Activated CD8-positive, alpha-beta memory T cell treated with anti-CD3 and anti-CD28 coated beads, Interleukin-2, amount 10 ng/mL, durations not matched to agents 7 days and 5 days (primary cell): ENCODE measurements at places on chromosomes 13 and 19. TPM values are rescaled to one million over a fixed set of nuclear protein-coding genes. Genes with fewer than 3 reads are reported as not detected.
A peak's percentile ranks its signal among the peaks of the same experiment; 100 is the strongest.

GRCh38 chr19:42424345-42424707, 2.9 kb downstream of the LIPE start:
- no peak for DNase-seq

DNA sequence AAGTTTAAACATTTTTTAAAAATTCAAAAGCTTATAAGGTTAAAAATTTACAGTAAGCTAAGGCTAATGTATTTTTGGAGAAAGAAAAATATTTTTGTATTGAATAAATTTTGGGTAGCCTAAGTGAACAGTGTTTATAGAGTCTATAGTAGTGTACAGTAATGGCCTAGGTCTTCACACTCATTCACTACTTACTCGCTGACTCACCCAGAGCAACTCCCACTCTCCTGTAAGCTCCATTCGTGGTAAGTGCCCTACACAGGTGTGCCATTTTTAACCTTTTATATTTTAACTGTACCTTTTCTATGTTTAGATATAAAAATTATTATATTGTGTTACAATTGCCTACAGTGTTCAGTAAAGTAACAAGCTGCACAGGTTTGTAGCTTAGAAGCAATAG, 96.6 kb upstream of the FREM2 start:
- DNase-seq, result no peak

GRCh38 chr13:21235174-21235573, 58.7 kb downstream of the MRPL57 start:
- no peak for DNase-seq

- no peak for DNase-seq
Observed at GRCh38 chr13:66262330-66262729, 967.8 kb downstream of the PCDH9 start.

- DNase-seq, result no peak
Observed at GRCh38 chr13:97979556-97979955, 26.1 kb downstream of the IPO5 start.

- DNase-seq, result no peak
Observed at GRCh38 chr19:38908911-38909310, 3.1 kb downstream of the CCER2 start.

DNA sequence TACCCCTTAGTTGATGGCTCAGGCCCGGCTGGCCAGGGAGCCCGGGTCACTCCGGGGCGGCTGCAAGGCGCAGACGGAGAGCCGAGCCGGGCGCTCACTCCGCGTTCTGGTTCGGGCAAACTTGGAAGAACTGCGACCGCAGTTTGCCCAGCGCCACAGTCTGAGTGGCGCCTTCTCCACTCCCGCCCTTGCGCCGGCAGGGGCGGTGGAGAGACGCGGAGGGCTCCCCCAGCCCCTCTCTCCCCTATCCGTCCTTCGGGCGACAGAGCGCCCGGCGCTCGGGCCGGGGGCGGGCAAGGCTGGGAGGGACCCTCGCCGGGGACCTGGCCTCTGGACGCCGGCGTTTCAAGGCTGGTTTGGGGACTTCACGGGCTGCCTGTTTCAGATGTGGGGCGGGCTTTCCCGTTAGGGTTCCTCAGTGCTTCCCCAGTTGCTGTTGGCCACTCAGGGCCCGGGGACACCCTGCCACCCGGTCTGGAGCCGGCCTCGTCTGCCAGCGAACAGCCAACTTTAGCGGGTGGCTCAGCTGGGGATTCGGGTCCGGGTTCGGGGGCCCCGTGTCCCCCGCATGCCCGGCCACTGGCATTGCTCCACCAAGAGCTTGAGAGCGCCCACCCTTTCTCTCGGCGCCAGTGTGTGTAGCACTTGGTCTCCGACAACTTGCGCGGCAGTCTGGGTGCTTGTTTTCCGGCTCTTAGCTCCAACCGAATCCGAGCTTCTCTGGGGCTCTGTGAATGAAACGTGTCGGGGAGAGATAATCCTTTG, 1.5 kb downstream of the GPC6 start:
- DNase-seq, result no peak

- no peak for DNase-seq
Observed at GRCh38 chr13:49858178-49858856, 65.8 kb upstream of the KPNA3 start.

GRCh38 chr19:51166846-51167490, 24.9 kb downstream of the SIGLEC7 start:
- peak; percentile 91 for DNase-seq

DNA sequence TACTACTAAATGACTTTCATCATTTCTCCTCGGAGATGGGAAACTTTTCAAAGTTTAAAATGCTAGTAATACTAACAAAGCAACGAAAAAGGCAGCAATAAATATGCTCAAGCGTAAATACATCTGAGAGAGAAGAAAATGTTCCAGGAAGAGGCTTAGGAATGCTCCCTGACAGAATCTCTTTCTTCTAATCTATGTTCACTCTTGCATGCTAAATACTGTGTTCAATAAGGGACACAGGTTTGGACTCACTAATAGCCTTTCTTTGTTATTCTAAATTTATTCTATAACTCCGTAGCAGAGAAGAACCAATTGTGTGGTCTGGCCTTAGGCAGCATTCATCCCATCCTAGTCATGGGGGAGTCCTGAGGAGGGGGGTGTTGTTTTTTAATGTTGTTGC, 823.0 kb downstream of the PCDH9 start:
- no peak for DNase-seq

GRCh38 chr13:46536341-46536740, 16.6 kb upstream of the LRCH1 start:
- no peak for DNase-seq

DNA sequence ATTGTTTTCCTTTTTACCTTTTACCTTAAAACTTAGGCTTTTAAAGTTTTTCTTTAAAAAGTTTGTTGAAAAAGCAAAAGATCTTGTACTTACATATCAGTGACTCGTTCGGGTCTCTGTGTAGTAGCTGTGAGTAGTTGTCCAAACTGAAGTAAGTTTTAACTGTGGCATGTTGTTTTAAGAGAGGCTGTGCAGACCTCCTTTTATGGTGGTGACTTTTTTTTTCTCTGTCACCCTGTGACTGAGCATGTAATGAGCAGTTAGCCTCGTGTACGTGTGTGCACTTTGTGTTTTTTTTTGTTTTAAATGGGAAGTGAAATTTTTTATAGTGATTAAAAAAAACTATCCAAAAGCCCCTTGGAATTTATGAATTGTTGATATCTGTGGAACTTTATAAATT, at the start of gene GPR183:
TSS of gene GPR183 (minus strand) at position 153 of the 400 bp plus-strand sequence. CDS start 11,254 bp downstream, outside the sequence.
- no peak for DNase-seq

DNA sequence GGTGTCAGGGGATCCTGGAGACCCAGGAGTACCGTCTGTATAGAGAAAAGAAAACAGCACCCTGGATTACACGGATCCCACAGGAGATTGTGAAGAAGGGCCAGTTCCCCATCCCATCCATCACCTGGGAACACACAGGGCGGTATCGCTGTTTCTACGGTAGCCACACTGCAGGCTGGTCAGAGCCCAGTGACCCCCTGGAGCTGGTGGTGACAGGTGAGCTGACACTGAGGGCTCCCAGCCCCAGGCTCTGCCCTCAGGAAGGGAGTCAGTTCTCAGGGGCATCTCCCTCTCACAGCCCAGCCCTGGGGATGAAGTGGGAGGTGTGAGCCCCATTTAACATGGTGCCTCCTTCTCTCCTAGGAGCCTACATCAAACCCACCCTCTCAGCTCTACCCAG, 1.3 kb downstream of the LILRA1 start:
- DNase-seq, result no peak

DNA sequence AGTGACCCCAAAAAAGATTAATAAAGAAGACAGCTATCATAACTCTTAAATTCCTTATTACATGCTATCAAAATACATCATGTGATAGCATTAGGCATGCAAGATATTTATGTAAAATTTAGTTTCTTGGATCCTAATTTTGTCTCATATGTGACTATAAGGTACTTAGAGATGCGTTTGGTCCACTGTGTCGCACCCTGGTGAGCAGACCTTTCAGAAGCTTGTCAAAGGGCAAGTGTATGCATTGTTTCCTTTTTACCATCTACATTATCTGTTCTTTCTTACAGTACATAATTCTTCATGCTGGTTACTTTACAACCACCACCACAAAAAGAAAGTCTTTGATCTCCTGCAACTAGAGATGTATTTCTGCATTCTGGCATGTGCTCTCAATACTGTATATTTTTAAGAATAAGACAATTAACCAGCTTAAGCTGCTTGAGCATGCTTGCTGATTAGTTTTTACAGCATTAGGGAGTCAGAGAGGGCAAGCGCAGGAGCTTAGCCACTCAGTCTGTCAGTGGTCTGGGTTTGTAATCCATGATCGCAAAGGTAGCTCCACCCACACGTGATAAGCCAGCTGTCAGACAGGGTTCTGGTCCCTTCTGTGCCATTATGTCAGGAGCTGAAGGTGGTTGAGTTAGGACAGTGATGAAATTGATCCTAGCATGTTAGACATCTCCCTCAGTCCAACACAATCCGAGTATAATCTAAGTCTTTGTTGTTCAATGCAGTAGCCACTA, 500.9 kb downstream of the MYO16 start:
- DNase-seq, result no peak

DNA sequence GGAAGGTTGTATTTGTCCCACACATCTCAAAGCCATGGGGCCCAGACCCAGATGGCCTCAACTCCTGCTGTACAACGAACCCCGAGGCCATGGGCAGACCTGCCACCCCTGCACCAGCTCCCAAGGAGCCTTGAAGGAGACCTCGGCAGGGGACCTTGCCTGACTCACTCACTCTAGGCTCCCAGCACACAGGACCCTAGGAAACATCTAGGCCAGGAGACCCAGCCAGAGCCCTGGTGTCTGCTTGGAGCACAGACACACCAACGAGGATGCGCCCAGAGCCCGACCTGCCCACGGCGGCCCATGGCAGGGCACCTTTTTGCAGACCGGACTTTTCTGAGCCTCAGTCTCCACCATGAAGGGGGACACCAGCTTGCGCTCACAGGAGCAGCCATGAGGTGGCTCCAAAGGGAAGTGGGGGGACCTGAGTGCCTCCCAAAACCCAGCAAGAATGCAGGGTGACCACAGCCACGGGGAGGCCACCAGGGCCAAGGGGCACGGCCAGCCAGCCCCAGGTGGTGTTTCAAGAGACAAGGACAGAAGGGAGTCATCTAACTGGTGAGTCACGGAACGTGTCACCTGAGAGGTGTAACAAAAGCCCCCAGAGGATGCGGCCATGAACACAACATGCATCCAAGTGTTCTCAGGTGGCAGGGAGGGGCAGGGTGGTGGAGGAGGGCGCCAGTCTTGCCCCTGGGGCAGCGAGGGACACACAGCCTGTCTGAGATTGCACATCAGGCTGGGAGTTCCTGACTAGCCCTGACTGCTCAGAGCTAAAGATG, 4.9 kb upstream of the CERS1 start:
- DNase-seq, result no peak

The TEX26 gene
- not detected for total RNA-seq

The FGF22 gene
- not detected for total RNA-seq

The COX7A1 gene
- not detected for total RNA-seq

The IGFL1 gene
- not detected for total RNA-seq

The KLK15 gene
- not detected for total RNA-seq

The KLHL1 gene
- not detected for total RNA-seq

The ALDH16A1 gene
- 37.2 TPM for total RNA-seq

The RETN gene
- not detected for total RNA-seq

The BST2 gene
- 298 TPM for total RNA-seq
